PC-9 (cell line): ENCODE measurements at places on chromosomes 1 and 21.

DNA sequence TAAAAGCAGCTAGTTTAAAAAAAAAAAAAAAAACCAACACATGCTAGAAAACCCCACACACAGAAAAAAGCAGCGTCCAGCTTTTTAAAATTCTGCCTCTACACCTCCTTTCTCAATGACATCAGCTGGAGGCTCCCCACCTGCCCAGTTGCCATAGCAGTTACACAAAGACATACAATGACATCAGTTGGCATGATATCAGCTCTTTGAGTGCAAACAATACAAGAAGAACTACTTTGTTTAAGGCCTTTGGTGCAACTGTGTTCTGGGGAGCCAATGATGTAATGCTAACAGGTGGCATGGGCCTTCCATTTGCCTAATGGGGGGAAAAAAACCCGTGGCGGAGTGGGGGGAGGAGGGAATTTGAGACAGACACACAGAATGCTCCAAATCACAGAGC, 32.9 kb downstream of the DUSP10 start:
- DNase-seq: peak; percentile 59

GRCh38 chr1:200233393-200233792, 176.4 kb downstream of the ZNF281 start:
- no peak for DNase-seq

GRCh38 chr1:154276797-154277196, 4.4 kb downstream of the HAX1 start:
- DNase-seq: no peak

- no peak for DNase-seq
These were observed 113.9 kb downstream of the DSCAM start for GRCh38 chr21:40733024-40733397.

DNA sequence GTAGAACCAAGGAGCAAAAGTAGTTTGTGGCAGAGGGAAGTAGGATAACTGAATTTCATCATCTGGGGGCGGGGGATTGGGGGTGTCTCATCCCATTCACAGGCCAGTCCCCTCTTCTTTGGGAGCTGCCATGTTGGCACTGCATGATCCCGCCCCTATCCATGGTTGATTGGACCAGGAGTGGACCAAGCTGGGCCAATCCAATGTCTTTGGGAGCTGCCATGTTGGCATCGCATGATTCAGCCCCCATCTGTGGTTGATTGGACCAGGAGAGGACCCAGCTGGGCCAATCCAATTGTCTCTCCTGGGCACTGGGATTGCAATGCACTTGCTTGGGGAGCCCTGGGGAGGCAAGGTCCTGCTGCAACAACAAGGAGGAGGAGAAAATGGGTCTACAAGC, 12.3 kb upstream of the ALPL start:
- no peak for DNase-seq

GRCh38 chr1:93344886-93345632, 648 bp upstream of the DR1 start:
- no peak for DNase-seq

DNA sequence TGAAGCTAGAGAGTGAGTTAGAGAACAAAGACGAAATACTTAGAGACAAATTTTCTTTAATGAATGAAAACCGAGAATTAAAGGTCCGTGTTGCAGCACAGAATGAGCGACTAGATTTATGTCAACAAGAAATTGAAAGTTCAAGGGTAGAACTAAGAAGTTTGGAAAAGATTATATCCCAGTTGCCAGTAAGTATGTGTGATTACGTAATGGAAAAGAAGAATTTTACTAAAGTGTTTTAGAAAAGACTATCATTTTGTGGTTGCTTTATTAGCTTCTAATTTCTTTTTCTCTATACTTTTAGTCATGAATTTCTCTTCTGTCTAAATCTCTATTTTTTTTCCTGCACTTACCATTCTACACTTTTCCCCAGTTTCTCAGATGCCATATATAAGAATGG, 26.7 kb downstream of the CCDC18 start:
- DNase-seq: no peak

- no peak for DNase-seq
These were observed 81.8 kb downstream of the CDC7 start for GRCh38 chr1:91582431-91582921.

DNA sequence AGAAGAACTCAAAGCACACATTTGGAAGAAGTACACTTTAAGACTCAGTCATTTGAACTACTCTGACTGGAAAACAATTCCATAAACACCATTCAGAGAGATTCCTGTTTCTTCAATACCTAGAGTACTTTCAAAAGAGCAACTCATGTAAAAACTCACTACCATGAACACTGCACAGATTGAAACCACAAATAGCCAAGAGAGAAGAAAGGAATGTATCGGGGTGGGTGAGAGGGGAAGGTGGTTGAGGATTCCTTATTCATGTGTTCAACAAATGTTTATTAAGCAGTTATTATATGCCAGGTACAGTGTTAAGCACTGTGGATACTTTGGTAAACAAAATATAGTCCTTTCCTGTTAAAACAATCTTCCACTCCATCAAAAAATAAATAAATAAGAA, 64.7 kb downstream of the NRIP1 start:
- no peak for DNase-seq

GRCh38 chr1:178055779-178056471, 38.0 kb upstream of the RASAL2 start:
- DNase-seq: no peak

DNA sequence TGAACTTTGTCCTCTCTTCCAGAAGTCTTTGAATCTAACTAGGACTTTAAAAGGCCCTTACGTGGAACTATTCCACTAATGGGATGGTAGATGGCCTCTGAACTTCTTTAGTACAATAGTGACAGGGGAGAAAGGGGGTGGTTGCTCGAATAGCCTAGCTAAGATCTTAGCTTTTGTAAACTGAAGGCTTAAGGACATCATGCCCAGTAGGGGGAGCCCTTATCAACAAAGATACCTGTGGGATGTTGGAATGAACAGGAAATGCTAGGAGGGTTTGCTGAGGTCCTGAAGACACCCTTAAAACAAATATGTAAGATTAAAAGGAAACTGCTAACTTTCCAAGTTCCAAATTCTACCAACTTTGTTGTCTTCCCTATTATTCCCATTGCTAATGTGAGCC, 33.2 kb downstream of the NHLH2 start:
- DNase-seq: peak; percentile 71

DNA sequence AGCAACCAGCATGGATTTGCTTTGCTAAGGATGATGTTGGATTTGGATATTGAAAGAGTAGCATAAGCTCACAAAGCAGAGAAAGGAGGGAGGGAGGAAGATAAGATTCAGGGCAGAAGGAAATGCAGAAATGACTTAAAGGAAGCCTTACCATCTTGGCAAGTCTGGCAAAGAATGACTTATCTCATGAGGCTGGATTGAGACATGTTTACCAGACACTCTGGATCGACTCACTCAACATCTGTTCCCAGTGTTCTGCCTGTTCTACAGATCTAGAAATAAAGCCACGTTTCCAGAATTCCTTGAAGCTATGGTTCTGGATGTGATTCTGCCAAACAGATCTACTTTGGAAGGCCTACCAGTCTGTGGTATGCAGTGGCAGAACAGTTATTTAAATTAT, 38.8 kb upstream of the CTBS start:
- DNase-seq: no peak

GRCh38 chr1:17158961-17159360, 39.7 kb upstream of the PADI2 start:
- no peak for DNase-seq

DNA sequence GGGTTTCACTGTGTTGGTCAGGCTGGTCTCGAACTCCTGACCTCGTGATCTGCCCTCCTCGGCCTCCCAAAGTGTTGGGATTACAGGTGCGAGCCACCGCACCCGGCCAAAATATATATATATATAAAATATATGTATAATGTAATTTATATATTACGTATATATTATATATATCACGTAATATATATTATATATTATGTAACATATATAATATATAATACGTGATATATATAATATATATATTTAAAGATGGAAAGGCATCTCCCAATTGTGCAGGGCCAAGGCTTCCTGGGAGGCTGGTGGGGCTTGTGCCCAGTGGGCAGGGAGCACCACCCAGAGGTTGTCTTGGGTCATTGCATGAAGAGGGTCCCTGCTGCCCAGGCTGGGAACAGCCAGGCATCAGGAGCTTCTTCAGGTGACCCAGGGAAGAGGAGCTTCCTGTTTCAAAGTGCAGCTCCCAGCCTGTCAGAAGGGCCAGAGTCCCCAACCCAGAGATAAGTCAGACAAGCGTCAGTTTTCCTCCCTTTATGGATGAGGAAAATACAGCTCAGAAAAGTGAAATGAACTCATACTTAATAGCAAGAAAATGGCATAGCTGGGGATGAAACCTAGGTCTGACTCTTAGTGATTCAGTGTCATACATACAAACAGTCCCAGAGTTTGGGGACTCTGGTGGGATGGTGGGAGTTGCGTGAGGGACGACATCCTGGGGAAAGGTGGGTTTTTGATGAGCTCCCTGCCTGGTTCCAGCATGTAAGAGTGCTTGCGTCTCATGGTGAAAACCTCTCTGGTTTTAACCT, 12.0 kb downstream of the UBE2Q1 start:
- peak; percentile 39 for DNase-seq

- no peak for DNase-seq
These were observed 107.7 kb downstream of the NIBAN1 start for GRCh38 chr1:184866586-184866985.

DNA sequence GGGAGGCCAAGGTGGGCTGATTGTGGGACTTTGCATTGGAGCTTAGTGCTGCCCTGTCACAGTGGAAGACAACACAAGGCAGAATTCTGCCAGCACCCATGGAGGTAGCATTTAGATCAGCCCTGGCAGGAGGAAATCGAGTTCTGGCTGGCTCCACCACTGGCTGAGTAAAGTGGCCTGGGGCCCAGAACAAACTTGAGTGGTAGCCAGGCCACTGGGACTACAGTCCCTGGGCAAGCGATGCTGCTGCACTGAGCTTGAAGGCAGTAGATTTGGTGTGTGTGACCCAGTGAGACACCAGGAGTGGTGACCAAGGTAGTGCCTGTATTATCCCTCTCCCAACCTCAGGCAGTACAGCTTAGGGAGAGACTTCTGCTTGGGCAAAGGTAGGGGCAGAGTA, 22.5 kb upstream of the UHMK1 start:
- DNase-seq: no peak

- no peak for DNase-seq
These were observed 1181.9 kb upstream of the PRMT6 start for GRCh38 chr1:105874621-105875020.

GRCh38 chr1:159664247-159664646, 50.1 kb downstream of the CRP start:
- DNase-seq: no peak

- DNase-seq: no peak
These were observed 16.9 kb downstream of the AGO1 start for GRCh38 chr1:35899941-35900340.

- no peak for DNase-seq
These were observed 46.8 kb downstream of the UBR4 start for GRCh38 chr1:19163261-19163660.

DNA sequence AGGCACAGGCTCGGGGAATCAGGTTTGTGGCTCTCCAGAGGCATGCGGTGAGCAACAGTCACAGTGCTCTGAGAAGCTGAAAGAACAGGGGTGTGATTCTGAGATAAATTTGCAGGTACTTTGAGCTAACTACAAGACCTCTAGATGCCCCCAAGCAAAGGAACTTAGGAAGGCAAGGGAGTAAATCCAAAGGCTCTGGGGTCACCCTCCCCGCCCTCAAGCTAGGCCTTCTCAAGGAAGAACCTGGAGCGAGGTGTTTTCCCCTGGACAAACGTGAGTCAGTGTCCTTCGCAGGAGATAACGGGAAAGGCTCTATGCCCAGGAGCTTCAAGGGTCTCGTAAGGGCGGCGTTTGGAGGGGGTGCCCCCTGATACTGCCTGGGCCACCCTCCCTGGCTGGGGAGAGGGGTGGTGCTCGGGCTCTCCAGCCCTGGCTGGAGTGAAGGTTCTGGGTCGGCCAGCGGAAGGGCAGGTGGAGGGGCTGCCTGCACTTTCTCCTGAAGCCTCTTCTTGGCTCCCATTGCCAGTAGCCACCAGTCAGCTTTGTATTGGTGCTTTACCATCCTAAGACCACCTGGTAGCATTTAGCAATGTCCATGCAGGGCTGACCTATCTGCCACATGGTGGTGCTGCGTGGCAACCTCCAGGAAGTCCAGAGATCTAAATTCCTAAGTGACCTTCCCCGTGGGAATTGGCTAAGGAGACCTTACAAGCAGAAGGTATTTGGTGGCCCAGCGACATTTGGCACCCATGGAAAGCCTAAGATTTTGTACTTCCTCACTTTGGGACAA, 44.0 kb downstream of the GPR161 start:
- DNase-seq: no peak

- DNase-seq: no peak
These were observed 55.7 kb upstream of the EPHA8 start for GRCh38 chr1:22507587-22507986.

- no peak for DNase-seq
These were observed 445.7 kb downstream of the AMY1C start for GRCh38 chr1:104195395-104195794.

DNA sequence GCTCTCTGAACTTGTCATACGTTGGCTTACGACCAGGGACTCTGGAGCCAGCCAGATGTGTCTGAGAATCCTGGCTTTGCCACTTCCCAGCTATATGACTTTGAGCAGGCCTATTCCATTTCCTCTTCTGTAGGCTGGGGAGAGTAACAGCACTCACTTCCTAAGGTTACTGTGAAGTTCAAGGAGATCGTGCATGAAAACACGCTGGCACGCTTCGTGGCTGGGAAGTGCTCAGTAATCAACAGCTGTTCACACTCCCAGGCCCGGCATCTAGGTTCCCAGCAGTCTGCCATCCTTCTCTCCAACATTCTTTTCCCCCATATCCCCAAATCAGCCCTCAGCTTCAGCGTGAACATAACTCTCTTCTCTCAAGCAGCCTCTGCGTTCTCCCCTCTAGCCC, 2.0 kb downstream of the ASCL5 start:
- no peak for DNase-seq

GRCh38 chr1:151612501-151613281, 841 bp downstream of the SNX27 start:
- DNase-seq: no peak

- no peak for DNase-seq
These were observed 72.3 kb downstream of the TNFSF4 start for GRCh38 chr1:173134800-173135199.

DNA sequence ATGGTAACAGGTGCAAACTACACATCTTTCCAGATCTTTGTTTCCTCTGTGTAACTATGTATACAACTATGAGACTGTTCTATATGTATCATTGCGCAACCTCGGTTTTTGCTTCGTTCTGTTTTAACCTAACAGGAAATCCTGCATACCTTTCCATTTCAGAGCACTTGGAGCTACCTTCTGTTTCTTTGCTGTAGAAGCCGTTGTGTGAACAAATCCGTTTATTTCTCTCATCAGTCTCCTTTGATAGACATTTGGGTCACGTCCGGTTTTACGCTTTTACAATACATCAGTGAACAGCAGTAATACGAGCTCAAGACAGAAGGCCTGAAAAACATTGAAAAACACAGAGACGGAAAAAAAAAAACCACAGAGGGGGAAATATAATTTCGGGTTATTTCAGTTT, 10.5 kb downstream of the ATP5IF1 start:
- peak; percentile 92 for DNase-seq

DNA sequence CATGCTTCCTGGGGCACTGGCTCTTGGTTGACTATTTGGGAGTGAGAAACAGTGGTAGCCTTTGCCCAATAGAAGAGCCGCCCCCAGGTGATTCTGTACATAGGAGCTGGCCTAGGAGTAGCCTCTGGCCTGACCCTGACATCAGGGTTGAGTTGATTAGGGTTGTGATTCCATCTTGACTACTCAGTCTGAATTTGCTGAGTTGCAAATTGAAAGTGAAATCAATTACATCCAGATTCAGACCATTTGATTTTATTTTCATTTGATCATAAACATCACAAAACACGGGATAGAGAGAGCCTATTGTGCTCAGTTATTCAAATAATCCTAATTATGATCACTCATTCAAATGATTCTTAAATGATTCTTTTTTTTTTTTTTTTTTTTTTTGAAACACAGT, 253.2 kb downstream of the KIF26B start:
- no peak for DNase-seq
